ENCODE measurements at places on chromosomes 6 and 20.

GRCh38 chr6:31510007-31510406 is 12.1 kb downstream of the MICB start:
- no peak for DNase-seq
- no peak overlapping the region for H3K4me3 ChIP-seq
- no peaks in the 10 kb centered on the region for H3K27me3 ChIP-seq
- peaks cover 44% of the 10 kb centered on the region for H3K36me3 ChIP-seq

DNA sequence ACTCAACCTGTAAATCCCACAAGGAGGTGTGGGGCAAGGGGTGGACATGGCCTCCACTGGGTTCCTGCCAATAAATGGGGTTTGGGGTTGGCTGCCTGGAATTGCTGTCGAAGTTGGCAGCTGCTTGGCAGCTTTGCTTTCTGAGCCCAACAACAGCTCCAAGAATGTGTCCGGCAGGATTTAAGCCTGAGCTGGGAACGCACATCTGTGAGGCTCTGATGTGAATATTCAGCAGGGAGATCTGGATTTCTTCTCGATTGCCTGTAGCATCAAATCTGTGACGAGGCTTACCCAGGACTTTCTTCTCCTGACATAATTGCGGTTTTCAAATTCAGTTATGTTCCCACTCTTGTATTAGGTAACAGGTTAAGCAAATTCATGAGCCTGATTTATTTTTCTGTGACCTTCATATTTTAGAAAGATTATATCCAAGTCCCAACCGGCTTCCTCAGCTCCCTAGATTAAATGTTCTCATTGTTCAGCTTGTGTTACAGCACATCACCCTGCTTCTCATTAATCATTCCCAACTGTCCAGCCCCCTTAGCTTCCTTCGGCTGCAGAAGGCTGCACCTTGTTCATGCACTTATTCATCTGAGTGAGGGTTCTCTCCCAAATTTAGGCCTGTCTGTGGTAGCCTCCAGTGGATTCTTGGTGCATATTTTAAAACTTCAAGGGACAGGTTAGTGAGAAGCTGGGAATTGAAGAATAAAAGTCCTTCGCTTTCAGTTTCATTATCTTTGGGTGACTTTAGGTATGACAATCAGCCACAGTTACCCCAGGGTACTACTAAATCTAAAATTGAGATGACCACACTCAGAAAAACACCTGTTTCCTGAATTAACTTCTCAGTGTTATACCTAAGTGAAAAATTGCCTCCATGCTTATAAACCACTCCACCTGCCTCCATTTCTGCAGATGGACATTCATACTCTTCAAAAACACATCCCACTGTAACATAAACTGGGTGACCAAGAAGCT is 310.0 kb downstream of the ESR1 start:
- no peak overlapping the region for H3K4me3 ChIP-seq
- no peak overlapping the region for H3K27ac ChIP-seq
- no peak for DNase-seq
- H3K36me3 ChIP-seq = peaks cover 32% of the 10 kb centered on the region
- H3K27me3 ChIP-seq = no peaks in the 10 kb centered on the region

GRCh38 chr6:56574292-56574691 is 68.4 kb downstream of the DST start:
- no peak for DNase-seq
- peaks cover 16% of the 10 kb centered on the region for H3K36me3 ChIP-seq
- H3K27me3 ChIP-seq = no peaks in the 10 kb centered on the region
- no peak overlapping the region for H3K4me3 ChIP-seq
- H3K4me1 ChIP-seq = peaks cover 4% of the 10 kb centered on the region
- H3K27ac ChIP-seq = no peak overlapping the region

DNA sequence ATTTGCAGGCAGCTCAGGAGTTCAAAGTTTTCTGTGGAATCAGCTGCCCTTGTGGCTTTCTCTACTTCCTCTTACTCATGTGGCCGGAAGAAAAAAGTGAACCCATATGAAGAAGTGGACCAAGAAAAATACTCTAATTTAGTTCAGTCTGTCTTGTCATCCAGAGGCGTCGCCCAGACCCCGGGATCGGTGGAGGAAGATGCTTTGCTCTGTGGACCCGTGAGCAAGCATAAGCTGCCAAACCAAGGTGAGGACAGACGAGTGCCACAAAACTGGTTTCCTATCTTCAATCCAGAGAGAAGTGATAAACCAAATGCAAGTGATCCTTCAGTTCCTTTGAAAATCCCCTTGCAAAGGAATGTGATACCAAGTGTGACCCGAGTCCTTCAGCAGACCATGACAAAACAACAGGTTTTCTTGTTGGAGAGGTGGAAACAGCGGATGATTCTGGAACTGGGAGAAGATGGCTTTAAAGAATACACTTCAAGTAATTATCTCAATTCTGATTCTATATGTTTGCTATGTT is 1.1 kb downstream of the MGME1 start:
- peak overlapping the region; percentile 97 for H3K27ac ChIP-seq
- peaks cover 62% of the 10 kb centered on the region for H3K4me1 ChIP-seq
- H3K36me3 ChIP-seq = no peaks in the 10 kb centered on the region
- peak; percentile 60 for DNase-seq

All from lower lobe of right lung (tissue), 2 donors.